Kidney (tissue), 22 donors: ENCODE measurements at places on chromosomes 5 and 9. TPM values are rescaled to one million over a fixed set of nuclear protein-coding genes. Genes with fewer than 3 reads are reported as not detected.

Gene PTGES
- total RNA-seq: 8.9 TPM

Gene GABRA6
- not detected for total RNA-seq

Gene FOXD1
- 5.9 TPM for total RNA-seq

Gene ZNF782
- 7.0 TPM for total RNA-seq
